ENCODE measurements at places on chromosomes 2 and 18. TPM values are rescaled to one million over a fixed set of nuclear protein-coding genes. Genes with fewer than 3 reads are reported as not detected.

DNA sequence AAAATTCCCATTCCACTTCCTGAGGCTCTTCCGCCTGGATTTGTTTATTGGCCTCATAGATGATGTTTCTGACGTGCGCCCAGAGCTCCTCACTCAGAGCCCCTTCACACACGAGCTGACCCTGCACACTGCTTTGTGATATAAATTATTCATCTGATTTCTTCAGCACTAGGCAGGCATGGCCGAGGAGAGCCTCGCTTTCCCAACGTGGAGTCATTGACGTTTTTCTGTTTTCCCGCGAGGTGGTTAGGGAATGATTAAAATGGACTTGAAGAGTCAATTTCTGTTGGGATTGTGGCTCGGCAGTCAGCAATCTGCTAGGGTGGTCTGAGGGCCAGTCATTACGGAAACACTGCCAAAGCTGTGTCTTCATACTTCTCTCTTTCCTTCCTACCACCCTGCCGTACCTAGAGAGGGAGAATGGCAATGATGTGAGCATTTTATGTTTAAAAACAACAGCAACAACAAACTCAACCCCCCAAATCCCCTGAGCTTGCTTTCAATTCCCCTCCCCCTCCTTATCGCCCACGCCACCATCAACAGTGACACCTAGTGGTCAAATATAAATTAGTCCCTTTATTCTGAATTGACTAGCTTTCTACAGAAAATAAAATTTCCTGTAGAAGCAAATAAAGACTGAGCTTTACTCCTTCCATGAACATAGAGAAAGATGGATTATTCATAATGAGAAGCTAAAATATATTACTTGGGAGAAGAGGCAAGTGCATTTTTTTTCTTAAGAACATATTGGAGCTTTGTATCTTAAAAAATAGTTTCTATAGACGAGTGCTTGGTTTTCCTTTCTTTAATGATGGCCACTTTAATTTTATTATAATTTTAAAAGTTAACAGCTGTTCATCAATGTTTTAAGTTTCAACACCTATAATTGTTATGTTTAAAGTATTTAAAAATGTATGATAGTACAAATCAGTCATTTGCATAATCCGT, 285.1 kb downstream of the MTX2 start:
- ATAC-seq = peak; percentile 69

Gene SMYD1
- total RNA-seq = not detected

Gene PHLPP1
- 17.7 TPM for total RNA-seq

DNA sequence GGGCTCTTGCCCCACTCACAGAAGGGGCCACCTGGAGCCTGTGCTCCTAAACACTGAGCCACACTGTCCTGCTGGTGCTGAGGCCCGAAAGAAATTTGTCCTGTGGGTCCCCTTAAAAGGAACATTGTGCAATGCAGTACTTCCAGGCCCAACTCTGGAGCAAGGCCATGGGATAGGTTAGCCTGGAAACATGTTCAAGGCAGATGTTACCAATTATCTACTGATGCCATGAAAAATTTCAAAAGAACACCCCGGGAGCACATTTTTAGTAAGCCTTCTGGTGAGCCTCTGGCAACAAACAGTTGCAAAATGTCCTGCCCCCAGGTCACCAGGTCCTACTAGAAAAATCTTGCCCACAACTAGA, 12.3 kb upstream of the PTMA start:
- ATAC-seq = no peak

- ATAC-seq = no peak
Measured at GRCh38 chr2:118290411-118291250, 202.4 kb downstream of the INSIG2 start.

- no peak for ATAC-seq
Measured at GRCh38 chr2:204306667-204307066, 238.6 kb upstream of the PARD3B start.

- ATAC-seq = no peak
Measured at GRCh38 chr2:229314117-229314516, 43.0 kb upstream of the PID1 start.

Gene SSB
- 40.1 TPM for total RNA-seq

GRCh38 chr2:106840818-106841217, 45.1 kb downstream of the ST6GAL2 start:
- ATAC-seq = no peak

- ATAC-seq = peak; percentile 93
Measured at GRCh38 chr18:9055185-9055584, 47.3 kb upstream of the NDUFV2 start.

GRCh38 chr2:107530046-107530445, 296.6 kb upstream of the RGPD4 start:
- no peak for ATAC-seq

DNA sequence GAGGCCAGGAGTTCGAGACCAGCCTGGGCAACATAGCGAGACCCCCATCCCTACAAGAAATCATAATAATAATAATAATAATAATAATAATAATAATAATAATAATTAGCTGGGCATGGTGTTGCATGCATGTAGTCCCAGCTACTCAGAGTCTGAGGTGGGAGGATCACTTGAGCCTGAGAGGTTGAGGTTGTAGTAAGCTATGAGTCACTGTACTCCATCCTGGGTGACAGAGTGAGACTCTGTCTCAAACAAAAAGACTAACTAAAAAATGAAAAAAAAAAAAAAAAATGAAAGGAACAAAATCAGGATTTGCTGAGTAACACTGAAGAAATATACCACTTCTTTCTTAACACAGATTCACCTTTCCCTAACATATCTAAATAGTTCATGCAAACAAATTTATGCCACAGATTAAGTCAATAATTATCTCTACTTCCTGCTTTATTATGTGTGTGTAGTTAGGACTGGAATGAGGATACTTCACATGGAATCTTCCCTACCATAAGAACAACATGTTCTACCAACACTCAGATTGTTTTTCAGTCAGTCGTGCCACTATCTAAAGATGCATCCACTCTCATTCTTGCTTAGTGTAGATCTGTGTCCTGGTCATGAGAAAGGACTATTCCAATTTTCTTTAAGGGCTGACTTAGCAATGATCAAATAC, 928.7 kb downstream of the SLC4A3 start:
- no peak for ATAC-seq

Gene LINC00305
- total RNA-seq = not detected

GRCh38 chr2:25383806-25384205, 42.1 kb upstream of the DNMT3A start:
- no peak for ATAC-seq

GRCh38 chr18:36633961-36634412, 194.8 kb downstream of the TPGS2 start:
- ATAC-seq = no peak

Data from esophagus mucosa (tissue), 1 donor.